Nasal cavity respiratory epithelium epithelial cell of viscerocranial mucosa (primary cell): ENCODE measurements at places on chromosomes 2 and 18. TPM values are rescaled to one million over a fixed set of nuclear protein-coding genes. Genes with fewer than 3 reads are reported as not detected.

Gene MALL
- total RNA-seq = 38.3 and 41.1 TPM in 2 replicates

Gene CNGA3
- not detected in 2 replicates for total RNA-seq

Gene POTEI
- not detected in 2 replicates for total RNA-seq

Gene EVA1A
- total RNA-seq = 5.1 and 8.7 TPM in 2 replicates

Gene TBR1
- total RNA-seq = under 0.01 TPM in 1 of 2 replicates, not detected in the other

Gene UGT1A5
- 2.3 TPM in 1 of 2 replicates, not detected in the other for total RNA-seq

Gene KIF1A
- total RNA-seq = 0.07 TPM in 1 of 2 replicates, not detected in the other

Gene TMEM150A
- 5.8 and 15.1 TPM in 2 replicates for total RNA-seq

Gene GPAT2
- total RNA-seq = under 0.01 and 0.07 TPM in 2 replicates

Gene KLHL29
- 9.9 and 20.4 TPM in 2 replicates for total RNA-seq

Gene ZNF519
- total RNA-seq = 1.0 and 2.3 TPM in 2 replicates

Gene BBS5
- 2.1 and 7.4 TPM in 2 replicates for total RNA-seq

Gene MYL1
- total RNA-seq = not detected in 2 replicates

Gene GRHL1
- total RNA-seq = 32.5 and 85.2 TPM in 2 replicates

Gene SH3RF3
- under 0.01 and 0.57 TPM in 2 replicates for total RNA-seq

Gene PFN4
- 0.34 and 0.43 TPM in 2 replicates for total RNA-seq

Gene SCN9A
- total RNA-seq = 6.2 and 12.3 TPM in 2 replicates

Gene SEMA4F
- total RNA-seq = 3.1 and 10.8 TPM in 2 replicates

Gene NPPC
- total RNA-seq = not detected in 2 replicates

Gene SCN2A
- 0.34 and 0.64 TPM in 2 replicates for total RNA-seq

Gene TMEM169
- total RNA-seq = 0.14 and 0.34 TPM in 2 replicates
